ENCODE measurements at places on chromosomes 5 and 9.

DNA sequence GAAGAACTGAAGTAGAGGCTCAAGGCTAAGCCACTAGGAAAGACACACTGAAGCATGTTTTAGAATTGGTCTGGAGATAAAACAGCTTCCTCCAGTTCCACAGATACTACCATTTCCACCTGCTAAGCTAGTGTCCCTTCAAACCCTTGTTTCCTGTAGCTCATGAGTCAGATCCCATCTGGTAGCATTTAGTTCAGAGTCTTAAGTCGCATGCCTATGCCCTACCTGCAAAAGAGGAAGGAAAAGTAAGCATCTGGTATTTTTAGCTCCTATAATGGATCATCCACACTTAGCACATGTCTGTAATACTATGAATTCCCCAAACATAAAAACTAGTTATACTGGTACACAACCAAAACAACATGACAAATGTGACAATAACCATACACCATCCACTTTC, 92.1 kb downstream of the CDKN2A start:
- no peak for DNase-seq

DNA sequence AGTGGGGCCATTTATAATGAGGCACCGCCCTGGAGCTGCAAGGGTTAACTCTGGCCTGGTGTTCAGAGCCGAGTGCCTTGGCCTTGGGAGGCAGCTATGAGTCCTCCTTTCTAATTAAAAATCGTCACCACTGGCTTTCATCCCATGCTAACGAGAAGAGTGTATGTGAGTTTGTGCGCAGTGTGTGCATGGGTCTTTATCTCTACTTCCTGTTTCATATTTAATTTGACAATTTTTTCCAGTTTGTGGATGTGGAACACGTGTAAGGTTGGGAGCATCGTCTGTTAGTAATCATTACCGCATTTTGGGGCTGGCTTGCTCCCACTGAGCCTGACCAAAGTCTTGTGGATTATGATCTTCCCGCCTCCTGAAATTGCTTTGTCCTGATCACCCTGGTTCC, 76.4 kb downstream of the NDFIP1 start:
- DNase-seq, result no peak

DNA sequence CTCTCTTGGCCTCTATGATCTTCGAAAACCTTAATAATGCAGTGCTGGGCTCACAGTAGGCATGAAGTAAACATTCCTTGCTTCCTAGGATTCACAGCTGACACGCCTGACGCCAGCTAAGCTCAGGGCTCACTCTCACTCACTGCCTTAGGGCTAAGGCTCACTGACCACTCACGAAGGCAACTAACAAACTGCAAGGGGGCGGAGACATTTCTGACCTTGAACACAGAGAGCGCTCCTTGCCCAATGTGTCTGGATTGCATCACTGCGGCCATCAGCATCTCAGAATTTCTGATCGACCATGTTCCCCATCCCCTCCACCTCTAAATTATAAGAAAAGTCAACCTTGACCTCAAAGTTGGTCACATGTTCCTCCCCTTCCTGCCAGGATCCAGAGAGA, 372.6 kb downstream of the EBF1 start:
- no peak for DNase-seq

GRCh38 chr5:56072863-56073766, 78.4 kb upstream of the IL6ST start:
- DNase-seq, result no peak

- no peak for DNase-seq
Observed at GRCh38 chr9:136494531-136495215, 11.8 kb upstream of the SEC16A start.

- DNase-seq, result no peak
Observed at GRCh38 chr9:88503845-88504764, 30.9 kb upstream of the NXNL2 start.

- DNase-seq, result no peak
Observed at GRCh38 chr5:167699432-167699831, 592.0 kb upstream of the WWC1 start.

- no peak for DNase-seq
Observed at GRCh38 chr5:59430066-59430685, 463.4 kb downstream of the PDE4D start.

DNA sequence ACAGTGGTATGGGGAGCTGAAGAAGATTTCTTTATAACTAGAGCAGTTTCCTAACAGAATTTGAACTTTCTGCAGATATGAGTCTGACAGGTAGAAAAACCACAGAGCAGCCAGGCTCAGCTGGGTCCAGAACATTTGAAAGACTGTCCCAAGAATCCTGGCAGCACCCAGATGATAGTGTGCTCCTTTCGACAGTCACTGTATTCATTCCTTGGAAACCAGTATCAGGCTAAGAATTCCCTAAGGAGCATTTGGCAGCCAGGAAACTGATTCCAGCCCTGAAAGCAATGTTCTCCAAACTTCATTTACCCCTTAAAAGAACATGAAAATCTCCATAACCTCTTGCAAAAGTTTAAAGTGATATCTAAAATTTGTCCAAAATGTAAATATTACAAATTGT, 123.0 kb upstream of the MTAP start:
- no peak for DNase-seq

Measured in NCI-H1930 (cell line).